NCI-H1930 (cell line): ENCODE measurements at places on chromosomes 5 and 9.

- DNase-seq, result no peak
These were observed 2.2 kb downstream of the DUSP1 start for GRCh38 chr5:172768573-172769341.

GRCh38 chr5:68011801-68012200, 203.8 kb upstream of the PIK3R1 start:
- DNase-seq, result no peak

DNA sequence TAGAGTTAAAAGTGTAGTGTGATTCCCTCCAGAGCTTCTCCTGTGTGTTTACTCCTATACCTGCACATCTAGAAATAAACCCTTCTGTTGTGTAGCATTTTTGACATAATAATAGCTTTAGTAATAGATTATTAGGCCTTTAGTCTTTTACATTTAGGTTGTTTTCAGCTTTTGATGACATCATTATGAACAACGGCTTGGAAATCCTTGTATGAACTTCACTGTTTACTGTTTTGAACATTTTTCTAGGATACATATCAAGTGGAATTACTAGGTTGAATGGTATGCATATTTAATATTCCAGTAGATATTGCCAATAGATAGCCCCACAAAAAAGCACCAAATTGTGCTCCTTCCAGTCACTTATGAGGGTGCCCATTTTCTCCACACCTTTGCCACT, 174.0 kb downstream of the ARHGAP26 start:
- DNase-seq, result no peak

- no peak for DNase-seq
These were observed 157.9 kb upstream of the RASA1 start for GRCh38 chr5:87109746-87110145.

GRCh38 chr9:109771087-109771486, 8.9 kb upstream of the PALM2AKAP2 start:
- DNase-seq, result no peak

DNA sequence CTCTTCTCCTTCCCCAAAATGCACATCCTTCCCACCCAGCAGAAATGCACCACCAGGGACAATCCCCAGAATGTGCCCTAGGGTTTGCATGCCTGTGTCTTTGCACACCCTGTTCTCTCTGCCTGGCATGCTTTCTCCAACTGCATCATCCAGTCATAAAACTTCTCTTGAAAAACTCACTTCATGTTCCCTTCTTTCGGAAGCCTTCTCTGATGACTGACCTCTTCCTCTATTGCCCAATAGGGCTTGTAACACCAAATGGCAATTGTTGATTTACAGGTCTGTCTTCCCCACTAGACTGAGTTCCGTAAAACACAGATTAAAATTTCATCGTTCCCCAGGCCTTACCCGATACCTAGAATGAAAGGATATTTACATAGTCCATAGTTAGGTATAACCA, 83.1 kb upstream of the SPOCK1 start:
- no peak for DNase-seq

DNA sequence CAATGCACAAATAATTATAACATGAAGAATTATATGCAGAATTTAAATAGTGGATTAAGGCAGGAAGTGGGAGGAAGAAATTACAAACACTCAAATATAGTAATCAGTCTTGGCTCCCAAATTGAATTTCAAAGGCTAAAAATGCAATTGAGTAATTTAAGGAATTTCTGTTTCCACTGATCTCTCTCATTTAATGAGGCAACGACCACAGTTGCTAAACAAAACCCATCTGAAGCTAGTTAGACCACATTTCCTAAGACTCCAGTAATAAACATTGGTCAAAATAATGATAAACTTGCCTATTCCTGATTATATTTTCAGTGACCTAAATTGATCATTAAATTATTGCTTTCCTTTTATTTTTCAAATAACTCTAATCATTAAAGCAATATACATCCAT, 174.3 kb upstream of the GRIN3A start:
- DNase-seq, result no peak

DNA sequence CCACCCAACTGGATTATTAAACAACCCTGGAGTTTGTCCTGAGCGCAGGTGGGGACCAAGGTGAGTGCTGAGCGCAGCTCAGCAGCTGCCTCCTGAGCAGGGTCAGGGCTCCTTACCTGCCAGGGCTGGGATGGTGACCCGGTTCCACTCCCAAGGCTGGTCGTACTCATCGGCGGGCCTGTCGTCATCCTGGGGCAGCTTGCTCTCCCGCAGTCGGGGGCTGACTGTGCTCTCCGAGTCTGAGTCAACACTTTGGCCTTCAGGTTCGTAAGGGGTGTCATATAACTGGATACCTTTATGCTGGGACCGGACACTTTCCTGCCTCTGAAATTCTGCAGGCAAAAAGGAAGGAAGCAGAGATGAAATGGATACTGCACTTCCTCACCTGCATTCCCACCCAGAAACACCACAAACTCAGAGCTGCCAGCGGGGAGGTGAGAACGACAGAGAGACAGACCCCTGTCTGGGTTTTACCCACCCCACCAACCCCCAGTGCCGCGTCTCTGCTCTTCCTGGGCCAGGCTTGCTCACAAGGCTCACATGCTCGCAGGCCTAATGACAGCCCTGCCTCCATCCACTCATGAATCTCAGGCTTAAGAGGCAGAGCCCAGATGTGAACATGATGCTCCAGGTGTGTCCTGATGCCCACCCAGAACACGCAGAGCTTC, 70.7 kb upstream of the SLC25A51 start:
- no peak for DNase-seq
